ENCODE measurements at places on chromosomes 7 and 10.

- DNase-seq: no peak
Measured at GRCh38 chr10:117262291-117262902, 21.5 kb downstream of the SLC18A2 start.

DNA sequence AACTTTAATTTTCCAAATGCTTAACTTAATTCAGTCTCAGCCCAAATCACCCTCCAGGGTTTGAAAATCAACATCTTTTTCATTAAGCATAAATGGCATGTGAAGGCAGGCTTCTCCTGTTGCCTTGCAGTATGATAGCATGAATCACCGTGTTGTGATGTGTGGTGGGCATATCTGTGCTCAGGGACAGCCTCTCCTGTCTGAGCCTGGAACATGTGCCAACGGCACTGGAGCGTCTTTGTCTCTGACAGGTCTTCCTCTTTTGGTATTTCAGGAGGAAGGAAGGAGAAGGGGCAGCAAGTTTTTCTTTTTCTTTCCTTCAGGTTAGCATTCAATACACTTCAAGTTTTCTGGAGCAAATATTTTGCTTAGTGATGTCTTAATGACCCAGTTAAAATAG is 57.6 kb downstream of the LRGUK start:
- no peak for DNase-seq

DNA sequence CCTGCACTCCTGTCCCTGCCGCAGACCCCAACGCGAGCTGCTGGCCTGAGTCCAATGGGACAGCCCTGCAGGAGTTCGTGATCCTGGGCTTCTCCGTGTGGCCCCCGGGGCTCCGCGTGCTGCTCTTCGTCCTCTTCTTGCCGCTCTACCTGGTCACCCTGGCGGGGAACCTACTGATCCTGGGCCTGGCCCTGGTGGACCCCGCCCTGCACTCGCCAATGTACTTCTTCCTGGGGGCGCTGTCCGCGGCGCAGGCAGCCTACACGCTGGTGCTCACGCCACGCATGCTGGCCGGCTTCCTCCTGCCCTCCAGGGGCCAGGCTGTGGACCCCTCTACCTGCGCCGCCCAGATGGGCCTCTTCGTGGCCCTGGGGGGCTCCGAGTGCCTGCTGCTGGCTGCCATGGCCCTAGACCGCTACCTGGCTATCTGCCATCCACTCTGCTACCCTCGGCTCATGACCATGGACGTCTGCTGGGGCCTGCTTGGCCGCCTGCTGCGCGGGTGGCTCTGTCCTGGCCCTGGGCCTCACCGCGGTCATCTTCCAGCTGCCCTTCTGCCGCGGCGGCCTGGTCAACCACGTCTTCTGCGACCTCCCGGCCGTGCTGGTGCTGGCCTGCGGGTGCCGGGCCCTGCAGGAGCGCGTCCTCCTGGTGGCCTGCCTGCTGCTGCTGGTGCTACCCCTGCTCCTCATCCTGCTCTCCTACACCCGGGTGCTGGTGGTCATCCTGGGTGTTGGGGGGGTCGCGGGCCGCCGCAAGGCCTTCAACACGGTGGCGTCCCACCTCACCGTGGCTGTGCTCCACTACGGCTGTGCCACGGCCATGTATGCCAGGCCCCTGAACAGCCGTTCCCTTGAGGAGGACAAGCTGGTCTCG is 71.7 kb downstream of the RBAK start:
- no peak for DNase-seq

DNA sequence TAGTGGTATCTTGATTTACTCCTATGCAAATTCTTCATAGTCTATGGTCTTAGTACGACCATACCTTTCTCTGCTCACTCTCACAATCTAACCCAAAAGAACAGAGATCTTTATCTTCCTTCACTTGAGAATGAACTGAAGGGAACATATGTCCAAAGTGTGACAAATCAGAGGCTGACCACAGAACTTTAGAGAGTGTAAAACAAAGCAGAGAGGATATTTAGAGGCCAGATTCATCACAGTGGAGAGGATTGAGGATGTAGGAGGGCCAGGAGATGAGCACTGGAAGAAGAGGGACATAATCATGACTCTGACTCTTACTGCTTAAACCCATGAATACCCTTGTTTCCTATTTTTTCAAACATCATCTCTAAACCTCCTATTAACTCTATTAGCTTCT is 935.3 kb upstream of the PHF14 start:
- DNase-seq: no peak

GRCh38 chr10:84683980-84684740 is 355.8 kb downstream of the CCSER2 start:
- DNase-seq: no peak

GRCh38 chr7:155836216-155837125 is 24.2 kb upstream of the SHH start:
- DNase-seq: no peak
